Caki2 (cell line): ENCODE measurements at places on chromosomes 5 and 9. TPM values are rescaled to one million over a fixed set of nuclear protein-coding genes. Genes with fewer than 3 reads are reported as not detected.

GRCh38 chr5:121725450-121725849 lies 126.2 kb upstream of the FTMT start:
- no peak for DNase-seq

DNA sequence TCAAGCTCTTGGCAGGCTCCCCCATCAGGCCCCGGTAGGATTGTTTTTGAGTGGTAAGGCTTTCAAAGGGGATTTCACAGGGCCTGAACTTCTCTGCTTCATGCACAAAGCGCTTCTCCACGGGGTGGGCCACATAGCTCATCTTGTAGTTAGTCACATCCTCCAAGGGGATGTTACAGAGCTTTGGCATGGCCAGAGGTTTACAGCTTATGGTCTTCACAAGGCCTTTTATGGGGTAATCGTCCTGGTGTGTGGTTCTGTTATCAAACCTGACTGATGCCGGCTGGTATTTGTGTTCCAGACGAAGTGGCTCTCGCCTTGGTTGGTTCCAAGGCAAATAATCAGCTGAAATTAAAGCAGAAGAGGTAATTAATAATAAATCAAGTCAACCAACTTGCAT lies 104.3 kb downstream of the SAXO1 start:
- no peak for DNase-seq

DNA sequence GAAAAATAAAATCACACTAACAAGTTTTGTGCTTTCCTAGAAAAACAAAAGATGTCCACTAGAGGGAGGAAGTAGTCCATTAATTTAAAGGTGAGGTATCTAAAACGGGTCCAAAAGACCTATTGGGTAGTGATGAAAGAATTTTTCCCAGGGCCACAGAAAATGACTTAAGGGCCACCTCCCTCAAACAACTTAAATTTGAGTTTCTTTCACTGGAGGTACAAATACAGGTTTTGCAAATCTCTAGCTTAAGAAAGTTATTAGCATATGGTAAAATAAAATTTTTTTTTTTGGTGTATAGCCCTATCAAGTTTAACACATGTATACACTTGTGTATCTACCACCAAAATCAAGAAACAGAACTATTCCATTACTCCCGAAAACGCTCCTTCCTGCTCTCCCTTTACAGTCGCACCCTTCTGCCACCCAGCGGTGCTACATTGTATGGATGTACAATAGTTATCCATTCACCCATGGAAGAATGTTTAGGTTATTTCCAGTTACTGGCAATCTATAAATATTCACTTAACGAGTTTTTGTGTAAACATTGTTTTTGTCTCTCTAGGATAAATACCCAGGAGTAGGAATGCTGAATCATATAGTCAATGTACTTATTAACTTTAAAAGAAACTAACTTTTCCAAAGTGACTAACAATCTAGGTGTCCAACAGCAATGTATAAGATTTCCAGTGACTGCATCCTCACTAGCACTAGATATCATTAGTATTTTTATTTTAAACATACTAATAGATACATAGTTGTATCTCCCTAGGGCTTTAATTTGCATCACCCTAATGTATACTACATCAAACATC lies 21.9 kb downstream of the DEPDC1B start:
- peak; percentile 71 for DNase-seq

DNA sequence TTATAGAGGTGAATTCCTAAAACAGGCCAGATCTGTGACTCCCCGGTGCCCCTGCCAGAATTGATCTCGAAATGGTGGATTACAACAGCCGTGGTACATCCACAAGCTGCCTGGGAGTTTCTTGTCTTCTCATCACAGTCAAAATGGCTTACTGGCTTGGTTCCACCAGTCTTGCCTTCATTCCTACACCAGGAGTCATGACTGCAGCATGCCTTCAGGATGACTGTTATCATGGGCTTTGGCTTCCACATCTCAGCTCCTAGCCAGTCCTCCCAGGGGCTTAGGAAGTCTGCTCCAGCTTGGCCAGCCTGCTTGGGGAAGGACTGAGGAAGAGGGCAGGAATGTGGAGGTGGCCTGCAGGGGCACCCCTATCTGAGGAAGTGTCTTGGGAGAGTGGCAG lies 132.9 kb upstream of the NR3C1 start:
- DNase-seq: no peak

- no peak for DNase-seq
Measured at GRCh38 chr5:116176121-116176520, 91.3 kb downstream of the COMMD10 start.

GRCh38 chr9:20023961-20024571 lies 235.2 kb upstream of the SLC24A2 start:
- DNase-seq: no peak

- no peak for DNase-seq
Measured at GRCh38 chr5:141479776-141480175, 4.0 kb downstream of the PCDHGC3 start.

DNA sequence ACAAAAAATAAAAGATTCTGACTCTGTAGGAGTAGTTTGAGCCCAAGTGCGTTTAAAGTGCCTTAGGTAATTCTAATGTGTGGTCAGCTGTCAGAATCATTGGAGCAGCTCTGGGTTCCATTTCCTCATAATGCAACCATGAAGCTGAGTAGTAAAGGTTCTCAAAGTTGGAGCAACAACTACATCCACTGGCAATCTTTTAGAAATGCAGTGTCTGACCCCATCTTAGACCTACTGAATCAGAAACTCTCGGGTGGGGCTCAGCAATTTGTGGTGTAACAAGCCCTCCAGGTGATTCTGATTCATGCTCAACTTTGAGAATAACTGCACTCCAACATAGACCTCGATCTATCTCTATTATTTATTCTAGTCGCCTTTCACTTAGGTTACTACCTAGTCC lies 7.6 kb upstream of the ALDH1A1 start:
- no peak for DNase-seq

DNA sequence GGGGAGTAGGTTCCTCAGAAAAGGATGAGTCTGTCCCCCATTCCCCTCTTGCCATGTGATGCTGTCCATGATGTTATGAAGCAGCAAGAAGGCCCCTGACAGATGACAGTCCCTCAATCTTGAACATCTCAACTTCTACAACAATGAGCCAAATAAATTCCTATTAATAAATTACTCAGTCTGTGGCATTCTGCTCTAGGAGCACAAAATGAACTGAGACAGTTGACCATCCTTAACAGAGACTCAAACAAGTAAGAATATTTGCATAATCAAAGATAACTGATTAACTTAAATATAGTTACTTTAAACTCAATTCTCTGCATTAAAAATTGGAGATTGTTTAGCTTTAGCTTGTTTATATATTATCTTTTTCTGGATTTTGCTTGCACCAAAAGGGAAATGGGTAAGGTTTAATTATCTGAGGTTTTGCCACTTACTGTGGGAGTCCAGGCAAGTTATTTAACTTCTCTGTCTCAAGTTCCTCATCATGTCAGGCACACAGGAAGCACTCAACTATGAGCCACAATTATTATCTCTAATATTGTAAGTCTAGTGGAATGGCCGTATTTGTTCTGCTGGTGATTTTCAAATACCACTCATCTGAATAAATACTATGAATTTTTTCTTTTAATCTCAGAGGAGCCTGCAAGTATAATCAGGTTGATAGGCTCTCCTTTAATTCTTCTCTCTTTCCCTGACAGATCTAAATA lies 162.9 kb downstream of the TSSK1B start:
- DNase-seq: no peak

GRCh38 chr5:166883016-166883415 lies 1408.4 kb upstream of the WWC1 start:
- DNase-seq: peak; percentile 97

GRCh38 chr5:39794513-39795210 lies 369.9 kb upstream of the DAB2 start:
- DNase-seq: no peak

DNA sequence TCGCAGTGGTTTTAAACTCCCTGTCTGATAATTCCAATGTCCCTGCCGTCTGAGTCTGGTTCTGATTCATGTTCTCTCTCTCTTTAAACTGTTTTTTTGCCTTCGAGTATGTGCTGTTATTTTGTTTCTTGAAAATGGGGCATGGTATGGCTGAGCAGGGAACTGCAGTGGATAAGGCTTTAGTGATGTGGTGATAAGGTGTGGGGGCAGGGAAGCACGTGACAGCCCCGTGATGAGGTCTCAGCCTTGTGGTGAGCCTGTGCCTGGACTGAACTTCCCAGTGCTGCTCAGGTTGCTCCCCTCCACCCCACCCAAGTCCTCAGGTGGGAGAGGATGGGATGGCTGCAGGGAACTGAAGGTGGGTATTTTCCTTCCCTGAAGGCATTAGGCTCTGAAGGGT lies 5.5 kb upstream of the ZNF354B start:
- no peak for DNase-seq

- DNase-seq: no peak
Measured at GRCh38 chr9:85523202-85523601, 218.6 kb downstream of the AGTPBP1 start.

DNA sequence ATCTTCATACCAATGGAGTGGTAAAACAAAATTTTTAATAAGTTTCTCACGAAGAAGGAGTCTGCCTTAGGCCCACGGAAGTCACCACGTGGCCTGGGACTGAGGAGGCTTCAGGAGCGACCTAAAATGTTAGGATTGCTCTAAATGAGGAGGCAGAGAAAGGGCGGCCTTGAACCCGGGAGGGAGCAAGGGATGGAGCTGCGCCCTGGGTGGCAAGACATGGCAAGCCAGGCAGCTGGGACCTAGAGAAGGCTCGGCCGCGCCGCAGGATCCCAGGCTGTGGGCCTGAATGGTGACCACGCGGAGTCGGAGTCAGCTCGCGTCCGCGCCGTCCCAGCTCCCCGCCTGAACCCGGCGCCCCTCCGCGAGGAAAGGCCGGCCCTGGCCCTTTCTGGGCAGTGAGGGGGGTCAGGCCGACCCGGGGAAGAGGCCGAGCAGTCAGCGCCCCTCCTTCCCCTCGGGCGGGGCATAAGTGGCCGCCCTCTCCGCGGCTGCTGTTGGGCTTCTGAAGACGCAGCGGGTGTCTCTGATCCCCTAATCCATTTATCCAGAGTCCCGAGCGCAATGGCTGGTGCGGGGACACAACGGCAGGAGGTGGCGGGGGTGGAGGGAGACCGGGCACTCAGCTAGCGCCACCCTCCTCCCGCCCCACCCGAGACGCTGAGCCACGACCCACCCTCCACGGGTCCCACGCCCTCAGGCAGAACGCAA lies 10.6 kb downstream of the IRX1 start:
- DNase-seq: no peak

DNA sequence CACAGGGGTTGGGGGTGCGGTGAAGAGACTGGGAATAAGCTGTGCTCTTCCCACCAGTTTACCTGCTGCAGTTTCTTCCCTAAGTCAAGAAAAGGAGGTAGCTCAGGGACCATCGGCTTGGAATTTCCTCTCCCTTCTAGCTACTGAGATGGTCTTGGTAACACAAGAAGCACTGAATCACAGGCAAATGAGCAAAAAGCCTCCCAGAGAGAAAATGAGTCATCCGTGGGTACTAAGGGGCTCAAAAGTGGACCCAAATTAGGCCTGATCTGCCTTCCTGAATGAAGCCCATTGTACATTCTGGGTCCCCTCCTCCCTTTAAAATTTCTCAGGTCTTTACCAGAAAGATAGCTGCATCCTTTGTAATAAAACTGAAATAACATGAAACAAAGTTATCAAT lies 49.9 kb downstream of the PTPN3 start:
- DNase-seq: no peak

DNA sequence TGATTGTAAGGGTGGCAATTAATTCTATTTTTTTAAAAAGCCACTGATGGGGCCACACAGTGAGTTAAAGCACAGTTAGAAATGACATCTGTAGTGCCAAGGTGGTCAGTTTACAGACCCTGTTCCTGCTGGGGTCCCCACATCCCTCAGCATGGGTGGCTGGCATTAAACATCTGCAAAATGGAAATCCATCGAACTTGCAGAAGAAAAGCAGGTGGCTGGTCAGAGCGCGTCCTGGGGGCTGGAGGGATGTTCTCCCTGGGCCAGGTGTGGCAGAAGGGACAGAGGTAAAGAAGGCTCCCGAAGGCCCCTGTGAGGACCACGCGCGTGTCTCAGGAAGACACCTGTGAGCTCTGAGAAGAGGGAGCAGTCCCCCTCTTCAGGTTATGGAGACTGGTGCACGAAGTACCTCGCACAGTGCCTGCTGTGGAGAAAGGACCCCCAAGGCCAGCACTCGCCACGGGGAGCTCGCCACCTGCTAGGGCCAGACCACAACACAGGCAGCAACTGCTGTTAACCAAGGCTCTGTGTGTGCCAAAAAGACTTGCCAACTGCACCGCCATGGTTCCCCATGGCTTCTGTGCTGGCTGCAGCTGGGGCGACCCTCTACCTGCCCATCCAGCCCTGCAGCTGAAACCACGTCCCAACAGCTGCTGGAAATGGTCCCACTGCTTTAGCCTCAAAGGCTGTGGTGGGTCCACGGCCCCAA lies 65.2 kb downstream of the RASGEF1C start:
- DNase-seq: no peak

The FBXL7 gene
- 0.12 and 3.1 TPM in 2 replicates for total RNA-seq

The ITK gene
- total RNA-seq: not detected in 2 replicates

The DDX4 gene
- total RNA-seq: not detected in 2 replicates

The NEUROG1 gene
- total RNA-seq: not detected in 2 replicates

The LIX1 gene
- total RNA-seq: not detected in 2 replicates

The LAMC3 gene
- total RNA-seq: 9.6 and 15.2 TPM in 2 replicates

The CAMK4 gene
- 2.7 and 7.1 TPM in 2 replicates for total RNA-seq

The PDGFRB gene
- total RNA-seq: 1.4 and 16.3 TPM in 2 replicates

The UBQLN1 gene
- total RNA-seq: 54.8 and 75.0 TPM in 2 replicates

The GFI1B gene
- total RNA-seq: not detected in 2 replicates

The LMAN2 gene
- 602 and 647 TPM in 2 replicates for total RNA-seq

The FOXD4L5 gene
- not detected in 2 replicates for total RNA-seq

The TAF11L10 gene
- total RNA-seq: not detected in 2 replicates

The DROSHA gene
- total RNA-seq: 21.6 and 92.0 TPM in 2 replicates
